ENCODE measurements at places on chromosomes 6 and 20. TPM values are rescaled to one million over a fixed set of nuclear protein-coding genes. Genes with fewer than 3 reads are reported as not detected.
A peak's percentile ranks its signal among the peaks of the same experiment; 100 is the strongest.

The MRPS10 gene
- 62.9 TPM for total RNA-seq

The BEND3 gene
- total RNA-seq, result 2.8 TPM

- H3K36me3 ChIP-seq, result no peaks in the 10 kb centered on the region
- peak overlapping the region; percentile 92 for H3K4me3 ChIP-seq
- peak; percentile 59 for DNase-seq
- H3K4me1 ChIP-seq, result peaks cover 17% of the 10 kb centered on the region
- H3K27me3 ChIP-seq, result no peaks in the 10 kb centered on the region
Measured at GRCh38 chr20:8018958-8019245, 659 bp downstream of the TMX4 start.

- no peaks in the 10 kb centered on the region for H3K27me3 ChIP-seq
- no peak overlapping the region for H3K4me3 ChIP-seq
- H3K36me3 ChIP-seq, result peaks cover 11% of the 10 kb centered on the region
Measured at GRCh38 chr6:43855247-43855646, 85.2 kb downstream of the VEGFA start.

DNA sequence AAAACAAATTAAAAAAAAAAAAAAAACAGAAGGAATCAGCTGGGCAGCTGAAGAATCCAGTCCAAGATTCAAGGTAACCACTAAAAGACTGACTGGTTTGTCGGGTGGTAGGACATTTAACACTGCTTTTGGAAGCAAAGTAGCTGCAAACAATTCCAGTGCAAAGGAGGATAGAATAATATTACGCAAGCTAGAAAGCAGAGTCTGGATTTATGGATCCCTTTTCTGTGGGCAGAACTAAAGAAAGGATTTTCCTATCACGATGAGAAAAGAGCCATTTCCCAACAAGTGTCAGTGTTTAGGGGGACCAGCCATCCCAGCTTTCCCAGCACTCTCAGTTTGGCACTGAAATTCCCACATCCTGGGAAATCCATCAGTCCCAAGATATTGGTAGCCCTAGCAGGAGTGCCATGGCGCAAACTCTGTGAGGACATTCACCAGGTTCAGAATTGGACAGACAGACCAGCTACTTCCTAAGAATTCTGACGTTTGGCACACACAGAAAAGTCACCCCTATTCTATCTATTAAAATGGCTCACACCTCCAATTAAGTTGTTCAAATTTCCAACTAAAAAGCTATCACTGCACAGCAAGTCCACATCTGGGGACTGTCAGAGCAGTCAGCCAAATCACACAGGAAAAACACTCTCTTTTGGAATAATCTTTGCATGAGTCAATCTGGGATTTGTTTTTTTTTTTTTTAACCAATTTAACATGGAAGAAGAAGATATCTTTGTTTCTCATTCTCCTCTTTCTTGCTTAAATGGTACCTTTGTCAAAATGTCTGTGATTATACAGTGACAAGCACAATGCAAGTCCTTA is 356.8 kb upstream of the ARID1B start:
- no peaks in the 10 kb centered on the region for H3K27me3 ChIP-seq
- H3K36me3 ChIP-seq, result no peaks in the 10 kb centered on the region
- no peak for DNase-seq
- H3K27ac ChIP-seq, result peak overlapping the region; percentile 59

DNA sequence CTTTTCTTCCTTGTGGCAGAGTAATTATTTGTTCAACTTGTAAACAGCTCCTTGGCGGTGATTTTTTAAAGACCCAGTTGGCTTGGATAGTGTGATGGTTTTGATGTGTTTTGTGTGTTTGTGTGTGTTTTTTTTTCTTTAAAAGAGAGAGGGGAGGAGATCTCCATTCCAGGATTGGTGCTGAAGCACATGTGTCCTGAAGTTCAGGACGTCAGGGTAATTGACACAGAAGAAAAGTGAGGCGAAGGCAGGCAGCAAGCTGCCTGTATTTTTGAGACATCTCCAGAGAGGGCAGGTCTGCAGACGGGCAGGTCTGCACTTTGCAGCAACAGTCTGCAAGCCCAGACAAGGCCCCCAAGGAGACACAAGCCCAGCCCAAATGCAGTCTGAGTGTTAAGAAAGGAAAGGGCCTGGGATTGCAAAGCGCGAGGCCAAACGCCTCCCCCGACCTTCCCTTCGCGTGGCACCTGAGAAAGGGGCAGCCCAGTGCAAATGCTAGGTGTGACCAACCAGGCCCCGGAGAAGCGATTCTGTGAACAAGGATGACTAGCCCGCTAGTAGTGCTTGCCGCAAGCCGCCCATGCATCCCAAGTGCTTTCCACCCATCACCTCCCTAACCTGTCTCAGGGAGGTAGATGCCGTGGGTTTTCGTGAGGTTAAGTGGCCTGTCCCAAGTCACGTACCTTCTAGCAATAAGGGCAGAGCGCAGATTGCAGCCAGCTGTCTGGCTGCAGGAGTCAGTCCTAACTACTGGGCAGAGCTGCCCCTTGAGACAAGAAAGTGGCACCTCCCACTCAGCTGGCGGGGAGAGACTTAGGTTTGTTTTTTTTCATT is 230.5 kb downstream of the ZMYND8 start:
- peak overlapping the region; percentile 20 for H3K4me3 ChIP-seq
- peak overlapping the region; percentile 83 for H3K27ac ChIP-seq
- no peaks in the 10 kb centered on the region for H3K27me3 ChIP-seq
- H3K4me1 ChIP-seq, result peaks cover 25% of the 10 kb centered on the region
